ENCODE measurements at places on chromosomes 5 and 9. TPM values are rescaled to one million over a fixed set of nuclear protein-coding genes. Genes with fewer than 3 reads are reported as not detected.
A peak's percentile ranks its signal among the peaks of the same experiment; 100 is the strongest.

- H3K4me3 ChIP-seq, result no peak overlapping the region
- H3K4me1 ChIP-seq, result no peaks in the 10 kb centered on the region
- no peak for DNase-seq
- H3K36me3 ChIP-seq, result no peaks in the 10 kb centered on the region
Observed at GRCh38 chr9:101791533-101791932, 53.1 kb upstream of the GRIN3A start.

DNA sequence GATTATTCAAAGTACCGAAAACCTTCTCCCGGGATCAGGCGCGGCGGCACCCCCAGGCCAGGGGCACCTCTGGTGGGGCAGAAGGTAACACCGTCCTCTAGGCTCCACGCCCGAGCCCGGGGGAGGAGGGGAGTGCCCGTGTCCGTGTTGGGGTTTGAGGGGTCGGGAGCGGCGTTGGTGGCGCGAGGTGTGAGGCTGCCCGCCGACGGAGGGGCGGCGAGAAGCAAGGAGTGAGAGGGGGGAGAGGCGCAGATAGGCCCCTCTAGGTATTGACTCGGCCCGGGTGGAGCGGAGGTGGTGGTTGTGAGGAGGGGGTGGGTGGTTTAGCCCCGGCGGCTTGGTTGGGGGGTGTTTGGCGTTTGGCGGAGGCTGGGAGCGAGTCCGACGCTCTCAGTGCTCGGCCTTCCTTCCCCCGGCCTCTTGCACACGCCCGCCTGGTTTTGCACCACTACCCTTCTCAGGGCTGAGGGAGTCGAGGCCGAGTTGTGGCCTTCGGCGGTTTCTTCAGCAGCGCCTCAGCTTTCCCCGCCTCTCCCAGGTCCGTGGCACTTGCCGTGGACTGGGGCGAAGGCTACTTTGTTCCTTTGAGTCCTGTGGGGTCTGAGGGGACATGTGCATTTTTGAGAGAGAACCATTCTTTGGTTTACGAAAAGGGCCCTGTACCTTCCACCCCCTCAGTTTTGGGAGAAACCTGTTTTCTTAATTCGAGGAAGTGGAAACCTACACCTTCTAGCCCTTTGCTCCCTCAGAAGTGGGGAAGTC is 450 bp downstream of the GPBP1 start:
- H3K27ac ChIP-seq, result peak overlapping the region; percentile 99
- peaks cover 12% of the 10 kb centered on the region for H3K36me3 ChIP-seq
- no peak for DNase-seq
- H3K4me1 ChIP-seq, result peaks cover 53% of the 10 kb centered on the region
- no peaks in the 10 kb centered on the region for H3K27me3 ChIP-seq
- H3K4me3 ChIP-seq, result peak overlapping the region; percentile 93

DNA sequence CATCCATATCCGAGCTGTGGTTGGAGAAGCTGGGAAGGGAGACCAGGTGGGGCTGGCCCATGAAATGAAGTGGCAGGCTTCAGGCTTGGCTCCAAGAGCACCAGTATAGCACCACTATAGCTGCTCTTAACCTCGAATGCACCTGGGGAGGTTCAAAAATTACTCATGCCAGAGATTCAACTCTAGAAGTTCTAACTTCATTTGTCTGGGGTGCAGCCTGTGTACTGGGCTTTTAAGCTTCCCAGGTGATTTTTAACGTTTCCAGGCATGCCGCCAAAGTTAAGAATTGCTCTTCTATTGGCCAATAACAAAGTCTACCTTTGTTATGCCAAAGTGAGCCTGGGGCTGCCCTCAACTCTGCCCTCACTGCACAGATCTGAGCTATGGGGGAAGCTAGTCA is 458 bp downstream of the PRSS3 start:
- no peak overlapping the region for H3K27ac ChIP-seq
- peaks cover 36% of the 10 kb centered on the region for H3K27me3 ChIP-seq
- DNase-seq, result no peak
- H3K4me3 ChIP-seq, result no peak overlapping the region

DNA sequence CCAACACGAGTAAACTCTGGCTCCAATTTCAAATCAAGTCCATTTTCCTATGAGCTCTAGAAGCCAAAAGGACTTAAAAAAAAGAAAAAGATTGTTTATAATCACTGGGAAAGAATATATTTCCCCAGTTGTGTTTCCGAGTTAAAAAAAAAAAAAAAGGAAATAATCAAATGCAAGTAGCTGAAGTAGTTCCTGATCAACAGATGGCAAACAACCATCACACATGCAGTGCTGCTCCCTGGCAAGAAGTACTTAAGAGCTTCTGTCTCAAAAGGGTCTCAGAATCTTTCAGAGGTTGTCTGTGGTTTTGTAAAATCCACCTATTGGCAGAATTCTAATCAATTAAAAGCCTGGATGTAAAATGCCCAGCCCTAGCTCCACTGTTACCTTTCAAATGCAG is 387.9 kb downstream of the RAB3C start:
- H3K4me3 ChIP-seq, result no peak overlapping the region
- H3K27me3 ChIP-seq, result no peaks in the 10 kb centered on the region
- no peak overlapping the region for H3K27ac ChIP-seq
- DNase-seq, result no peak

DNA sequence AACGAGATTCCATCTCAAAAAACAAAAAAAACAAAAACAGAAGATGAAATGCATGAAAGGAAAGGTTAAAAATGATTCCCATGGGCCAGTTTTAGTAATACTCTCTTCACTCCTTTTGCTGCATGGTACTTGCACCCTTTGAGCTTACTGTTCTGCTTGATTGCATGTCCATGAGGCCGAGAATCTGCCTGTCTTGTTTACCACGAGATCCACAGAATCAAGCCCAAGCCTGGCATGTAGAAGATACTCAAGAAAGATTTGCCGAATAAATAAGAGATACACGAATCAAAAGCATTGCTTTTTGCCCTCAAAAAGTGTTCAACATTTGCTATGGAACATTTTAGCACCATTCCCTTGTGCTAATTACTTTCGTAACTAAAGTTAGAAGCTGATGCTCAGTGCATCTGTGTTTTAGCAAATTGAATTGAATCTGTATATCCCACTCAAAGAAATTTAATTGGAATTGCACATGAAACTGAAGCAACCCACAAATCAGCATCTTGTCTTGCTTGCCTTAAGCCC is 1.1 kb downstream of the FAXDC2 start:
- H3K27me3 ChIP-seq, result no peaks in the 10 kb centered on the region
- H3K4me1 ChIP-seq, result peaks cover 30% of the 10 kb centered on the region
- DNase-seq, result no peak
- H3K27ac ChIP-seq, result peak overlapping the region; percentile 88
- peaks cover 5% of the 10 kb centered on the region for H3K36me3 ChIP-seq

Gene SLC6A3
- total RNA-seq, result not detected

Gene SPINK6
- not detected for total RNA-seq

- H3K4me1 ChIP-seq, result no peaks in the 10 kb centered on the region
- no peak overlapping the region for H3K4me3 ChIP-seq
- peaks cover 26% of the 10 kb centered on the region for H3K36me3 ChIP-seq
- H3K27ac ChIP-seq, result no peak overlapping the region
Observed at GRCh38 chr9:121138973-121139372, 62.7 kb downstream of the RAB14 start.

- no peak within 1 kb of the TSS for H3K4me3 ChIP-seq
- H3K4me1 ChIP-seq, result peaks cover 2% of the 10 kb centered on the region
- no peak for DNase-seq
- H3K27ac ChIP-seq, result no peak within 1 kb of the TSS
- no peaks in the 10 kb centered on the region for H3K27me3 ChIP-seq
- peaks cover 65% of the 10 kb centered on the region for H3K36me3 ChIP-seq
Observed at GRCh38 chr5:141100243-141100805, at the start of gene PCDHB3. PCDHB3 (plus strand) TSS chr5:141100473; CDS start chr5:141100650, 177 bp downstream.

DNA sequence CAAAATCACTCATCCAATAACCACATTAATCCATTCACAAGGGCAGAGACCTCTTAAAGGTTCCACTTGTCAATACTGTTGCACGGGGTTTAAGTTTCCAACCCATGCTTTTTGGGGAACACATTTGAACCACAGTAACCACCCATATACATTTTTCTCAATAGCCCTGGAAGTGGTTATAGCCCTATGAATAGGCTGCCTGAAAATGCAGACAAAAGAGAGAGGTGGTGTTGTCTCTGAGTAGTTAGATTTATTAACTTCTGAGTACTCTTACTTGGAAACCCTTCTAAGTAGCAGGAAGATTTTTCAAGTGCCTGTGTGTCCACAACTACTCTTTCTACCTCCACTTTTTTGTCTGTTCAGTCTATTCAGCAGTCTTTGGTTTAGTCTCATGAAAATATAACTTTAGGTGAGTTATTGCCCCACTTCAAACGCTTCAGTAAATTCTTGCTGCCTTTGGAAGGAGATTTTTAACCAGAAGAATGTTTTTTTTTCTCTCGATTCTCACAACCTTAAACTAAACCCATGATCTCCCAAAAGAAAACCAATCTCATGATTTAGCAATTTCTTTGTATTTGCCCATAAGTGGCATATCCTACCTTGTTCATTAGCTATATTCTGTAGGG is 42.6 kb downstream of the ARHGEF28 start:
- no peak overlapping the region for H3K4me3 ChIP-seq
- H3K36me3 ChIP-seq, result peaks cover 20% of the 10 kb centered on the region
- peak overlapping the region; percentile 32 for H3K27ac ChIP-seq

DNA sequence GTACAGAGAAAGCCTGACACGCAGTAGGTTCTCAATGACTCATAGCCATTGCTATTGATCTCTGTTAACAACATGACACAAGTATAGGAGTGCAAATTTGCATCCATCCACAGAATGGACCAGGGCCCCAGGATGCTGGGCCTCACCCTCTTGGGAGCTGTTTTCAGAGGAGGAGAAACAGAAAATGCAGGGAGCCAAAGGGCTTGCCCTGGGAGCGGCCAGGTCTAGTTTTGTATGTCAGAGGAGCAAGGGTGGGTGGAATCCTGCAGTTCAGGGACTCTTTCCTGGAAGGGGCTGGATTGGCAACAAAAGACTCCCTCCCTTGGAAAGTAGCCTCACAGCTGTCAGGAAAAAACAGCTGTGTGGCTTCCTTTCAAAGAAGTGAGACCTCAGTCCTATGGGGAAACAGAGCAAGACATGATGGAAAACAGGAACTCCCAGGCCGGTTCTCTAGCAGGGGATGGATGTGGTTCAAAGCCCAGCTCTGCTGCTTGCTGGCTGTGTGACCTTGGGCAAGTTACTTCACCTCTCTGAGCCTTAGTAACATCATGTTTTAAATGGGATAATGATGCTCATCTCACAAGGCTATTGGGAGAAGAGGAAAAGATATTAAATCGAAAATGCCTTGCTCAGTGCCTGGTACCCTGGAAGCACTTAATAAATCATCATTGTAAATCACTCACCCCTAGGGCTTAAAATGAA is 50.5 kb upstream of the SH3PXD2B start:
- H3K27ac ChIP-seq, result no peak overlapping the region
- peaks cover 62% of the 10 kb centered on the region for H3K27me3 ChIP-seq
- H3K4me3 ChIP-seq, result no peak overlapping the region
- DNase-seq, result peak; percentile 70
- no peaks in the 10 kb centered on the region for H3K36me3 ChIP-seq

Measured in osteocyte (in vitro differentiated cells).